ENCODE measurements at places on chromosomes 2 and 18.

GRCh38 chr2:109153807-109154206 lies 24.8 kb downstream of the SH3RF3 start:
- DNase-seq = no peak

DNA sequence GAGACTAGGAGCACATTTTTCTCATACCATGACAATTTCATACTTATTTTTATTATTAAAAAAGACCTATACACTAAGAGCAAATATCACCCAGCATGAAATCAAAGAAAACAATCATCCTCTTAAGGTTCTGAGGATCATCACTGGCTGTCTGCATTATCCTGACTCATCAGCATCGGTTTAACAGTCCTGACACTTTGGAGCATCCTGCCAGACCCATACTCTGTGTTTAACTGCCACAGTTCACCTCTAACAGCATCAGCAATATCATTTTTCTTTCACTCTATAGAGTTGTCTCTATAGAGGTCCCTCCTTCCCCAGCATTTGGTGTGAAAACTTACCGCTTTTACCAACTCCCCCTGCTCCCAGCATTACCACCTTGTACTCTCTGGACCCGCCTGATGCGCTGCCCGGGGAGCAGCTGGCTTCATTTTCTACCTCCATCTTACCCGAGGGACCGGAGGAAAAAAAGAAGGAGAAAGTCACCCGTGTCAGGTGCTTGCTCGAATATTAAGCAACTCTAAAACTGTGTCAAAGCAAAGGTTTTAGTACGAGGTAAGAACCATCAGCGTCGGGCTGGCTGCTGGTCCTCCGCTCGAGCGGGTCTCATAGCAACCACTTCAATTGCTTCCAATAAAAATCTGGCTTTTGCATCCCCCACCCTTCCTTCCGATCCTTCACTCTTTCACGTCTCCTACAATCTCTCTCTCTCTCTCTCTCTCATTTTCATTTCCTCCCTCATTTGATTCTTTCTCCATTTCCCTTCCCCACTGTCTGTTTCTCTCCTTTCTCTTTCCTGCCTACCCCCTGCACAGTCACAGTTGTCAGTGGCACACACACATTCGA lies at the start of gene RIT2:
TSS of gene RIT2 (minus strand) at position 610 of the 846 bp plus-strand sequence.
- no peak for DNase-seq

GRCh38 chr2:167749016-167749415 lies 498.4 kb downstream of the STK39 start:
- DNase-seq = no peak

GRCh38 chr2:38260469-38260868 lies 116.6 kb downstream of the ATL2 start:
- no peak for DNase-seq

DNA sequence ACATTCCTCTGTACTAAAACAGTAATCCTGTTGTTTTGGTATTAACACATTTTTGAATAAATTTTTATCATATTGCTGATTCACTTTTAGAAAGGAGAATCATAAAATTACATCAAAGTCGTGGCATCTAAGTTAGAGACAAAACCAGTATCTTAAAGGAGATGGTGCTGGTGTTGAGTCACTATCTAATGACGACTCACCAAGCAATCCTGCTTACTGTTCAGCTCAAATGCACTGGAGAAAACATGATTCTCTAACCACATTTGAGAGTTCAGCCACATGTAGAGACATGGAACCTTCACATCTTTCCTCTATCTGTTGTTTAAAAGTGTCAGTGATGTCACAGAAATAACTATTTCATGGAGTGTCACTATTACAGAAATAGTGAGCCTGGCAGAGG lies 473.8 kb downstream of the TGIF1 start:
- no peak for DNase-seq

GRCh38 chr18:75527848-75528685 lies 100.6 kb upstream of the SMIM21 start:
- no peak for DNase-seq

DNA sequence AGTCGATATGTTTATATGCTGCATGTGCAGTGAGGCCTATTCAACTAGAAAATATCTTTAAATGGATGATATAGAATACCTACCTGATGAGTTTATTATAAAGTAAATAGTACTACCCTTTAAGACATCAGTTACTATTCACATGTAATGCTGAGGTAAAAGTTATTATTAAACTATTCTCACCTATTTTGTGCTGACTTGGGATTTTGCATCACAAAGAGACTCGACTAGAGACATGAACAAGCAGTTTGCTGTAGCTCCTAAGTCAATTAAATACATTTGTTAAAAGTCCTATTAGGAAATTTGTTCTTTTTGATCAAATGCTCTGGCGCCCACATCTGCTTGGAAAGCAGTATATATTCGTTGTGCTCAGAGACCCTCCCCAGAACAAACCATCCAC lies 164.1 kb downstream of the CCDC85A start:
- DNase-seq = no peak

GRCh38 chr18:57941841-57942489 lies 102.1 kb upstream of the NEDD4L start:
- no peak for DNase-seq

DNA sequence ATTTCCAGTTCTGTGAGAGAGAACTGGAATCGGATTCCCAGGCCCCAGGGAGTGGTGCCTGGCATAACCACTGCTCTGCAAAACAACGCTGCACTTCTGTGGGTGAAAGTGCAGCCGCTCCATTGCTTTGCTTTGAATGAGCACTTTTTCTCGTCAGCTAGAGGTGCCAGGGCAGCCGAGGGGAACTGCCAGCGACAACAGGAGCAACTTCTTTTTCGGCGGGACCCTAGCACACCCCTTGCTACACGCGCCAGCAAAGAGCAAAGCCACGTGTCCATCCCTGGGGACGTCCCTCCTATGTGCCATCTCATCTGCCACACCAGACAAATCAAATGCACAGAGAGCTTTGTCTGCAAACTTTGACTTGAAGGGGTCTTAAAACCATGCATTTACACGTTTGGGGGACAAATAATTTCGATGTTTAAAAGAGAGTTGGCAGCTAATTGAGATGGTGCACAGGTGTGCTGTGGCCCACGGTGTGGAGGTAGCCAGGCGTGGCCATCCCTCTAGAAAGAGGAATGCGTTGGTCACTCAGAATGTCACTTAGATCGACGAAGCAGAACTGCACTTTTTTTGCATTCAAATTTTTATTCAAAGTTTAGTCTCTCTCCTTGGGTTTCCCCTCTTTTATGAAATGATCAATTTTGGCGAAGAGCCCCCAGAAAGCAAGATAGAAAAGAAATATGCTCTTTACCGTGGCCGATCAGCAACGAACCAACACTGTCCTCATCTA lies 151.8 kb downstream of the MBP start:
- no peak for DNase-seq

- no peak for DNase-seq
These were observed 214.2 kb downstream of the MREG start for GRCh38 chr2:215799194-215799593.
